ENCODE measurements at places on chromosomes 1 and 21.

GRCh38 chr1:222914861-222915632 lies 100.2 kb downstream of the DISP1 start:
- DNase-seq: peak; percentile 98

DNA sequence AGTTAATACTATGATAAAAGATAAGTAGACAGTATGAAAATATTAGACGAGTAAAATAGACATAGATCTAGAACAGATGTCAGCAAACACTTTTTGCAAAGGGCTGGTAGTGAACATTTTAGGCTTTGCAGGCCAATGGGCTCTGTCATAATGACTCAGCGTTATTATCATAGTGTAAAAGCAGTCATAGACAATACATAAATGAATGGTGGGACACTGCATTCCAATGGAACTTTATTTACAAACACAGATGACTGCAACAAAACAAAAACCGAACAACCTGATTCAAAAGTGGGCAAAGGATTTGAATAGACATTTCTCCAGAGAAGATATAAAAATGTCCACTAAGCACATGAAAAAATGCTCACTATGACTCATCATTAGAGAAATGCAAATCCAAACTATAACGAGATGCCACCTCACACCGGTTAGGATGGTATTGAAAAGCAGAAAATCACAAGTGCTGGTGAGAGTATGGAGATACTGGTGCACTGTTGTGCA lies 7.3 kb downstream of the GSTM5 start:
- DNase-seq: peak; percentile 50

- DNase-seq: peak; percentile 84
Measured at GRCh38 chr1:54153535-54154439, 987 bp upstream of the CDCP2 start.

- no peak for DNase-seq
Measured at GRCh38 chr1:191222206-191222605, 744.5 kb upstream of the BRINP3 start.

DNA sequence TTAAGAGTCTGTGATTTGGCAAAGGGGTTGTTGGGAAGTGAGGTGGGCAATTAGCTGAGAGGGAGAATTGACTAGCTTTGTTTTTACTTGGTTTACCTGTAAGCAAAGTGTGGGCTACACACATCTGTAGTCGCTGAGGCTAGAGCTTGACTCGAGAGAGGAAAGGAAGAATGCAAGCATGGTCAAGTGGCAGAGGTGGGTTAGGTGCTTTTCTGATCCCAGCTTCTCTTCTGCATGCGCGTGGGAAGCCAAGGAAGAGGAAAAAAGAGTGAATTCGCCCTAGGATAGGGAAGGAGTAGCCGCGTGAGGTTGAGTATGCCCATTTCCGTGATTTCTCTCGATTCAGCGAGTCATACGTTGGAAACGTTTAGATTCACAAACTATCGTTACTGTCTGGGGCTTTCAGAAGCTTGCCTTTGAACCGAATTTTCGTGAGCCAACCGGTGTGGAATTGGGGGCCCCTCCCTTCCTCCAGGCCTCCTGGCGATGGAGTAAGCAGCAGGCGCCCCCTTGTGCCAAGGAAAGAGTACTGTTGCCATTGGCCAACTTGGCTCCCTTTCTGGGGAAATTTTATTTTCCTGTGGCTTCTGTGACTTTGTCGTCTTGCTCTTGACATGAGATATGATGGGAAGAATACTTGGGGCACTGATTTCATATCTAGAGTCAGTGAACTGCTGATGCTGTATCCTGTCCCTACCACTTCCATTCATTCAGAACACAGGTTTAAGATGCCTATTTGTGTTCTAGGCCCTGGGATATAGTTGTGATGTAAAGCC lies 1.3 kb downstream of the PIGV start:
- peak; percentile 69 for DNase-seq

GRCh38 chr1:27438621-27439061 lies 46.2 kb downstream of the GPR3 start:
- DNase-seq: no peak

GRCh38 chr1:11462224-11462923 lies 16.6 kb upstream of the DISP3 start:
- no peak for DNase-seq

- DNase-seq: no peak
Measured at GRCh38 chr1:30616759-30617158, 106.6 kb downstream of the MATN1 start.

DNA sequence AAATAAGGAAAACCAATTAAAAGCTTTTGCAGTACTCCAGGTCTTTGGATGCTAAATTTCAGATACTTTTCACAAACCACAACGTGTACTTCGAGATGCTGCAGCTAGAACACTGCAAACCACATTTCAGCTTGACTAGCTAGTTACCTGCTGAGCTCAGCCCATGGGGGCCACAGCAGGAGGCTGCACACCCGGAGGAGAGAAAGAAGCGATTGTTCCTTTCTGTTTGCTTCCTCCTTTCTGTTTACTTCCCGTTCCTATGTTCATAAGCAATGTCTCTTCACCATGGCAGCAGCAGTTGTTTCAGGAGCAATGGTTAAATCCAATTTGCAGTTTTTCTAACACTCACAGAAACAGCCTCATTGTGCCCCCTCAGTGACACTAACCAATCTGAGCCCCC lies 225.6 kb upstream of the FGGY start:
- no peak for DNase-seq

- no peak for DNase-seq
Measured at GRCh38 chr1:229859026-229859425, 208.0 kb upstream of the GALNT2 start.

DNA sequence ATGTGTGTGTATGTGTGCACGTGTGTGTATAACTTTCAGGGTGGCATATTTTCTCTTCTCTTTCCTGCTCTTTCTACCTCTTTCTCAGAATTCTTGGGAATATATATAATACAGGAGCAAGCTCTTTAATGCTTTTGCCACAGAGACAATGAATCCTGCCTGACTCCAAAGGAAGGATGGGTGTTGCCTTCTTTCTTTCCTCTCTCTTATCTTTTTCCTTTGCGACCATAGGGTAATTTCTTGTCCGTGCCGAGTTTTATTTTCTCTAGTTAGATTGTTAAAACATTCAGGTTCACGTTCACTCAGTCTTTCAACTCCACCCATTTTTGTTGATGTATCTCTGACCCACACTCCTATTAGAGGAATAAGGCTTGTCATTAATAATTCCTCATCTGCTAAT lies 129.0 kb upstream of the C1orf21 start:
- no peak for DNase-seq

GRCh38 chr1:37865348-37866120 lies 6.1 kb upstream of the MTF1 start:
- peak; percentile 49 for DNase-seq

DNA sequence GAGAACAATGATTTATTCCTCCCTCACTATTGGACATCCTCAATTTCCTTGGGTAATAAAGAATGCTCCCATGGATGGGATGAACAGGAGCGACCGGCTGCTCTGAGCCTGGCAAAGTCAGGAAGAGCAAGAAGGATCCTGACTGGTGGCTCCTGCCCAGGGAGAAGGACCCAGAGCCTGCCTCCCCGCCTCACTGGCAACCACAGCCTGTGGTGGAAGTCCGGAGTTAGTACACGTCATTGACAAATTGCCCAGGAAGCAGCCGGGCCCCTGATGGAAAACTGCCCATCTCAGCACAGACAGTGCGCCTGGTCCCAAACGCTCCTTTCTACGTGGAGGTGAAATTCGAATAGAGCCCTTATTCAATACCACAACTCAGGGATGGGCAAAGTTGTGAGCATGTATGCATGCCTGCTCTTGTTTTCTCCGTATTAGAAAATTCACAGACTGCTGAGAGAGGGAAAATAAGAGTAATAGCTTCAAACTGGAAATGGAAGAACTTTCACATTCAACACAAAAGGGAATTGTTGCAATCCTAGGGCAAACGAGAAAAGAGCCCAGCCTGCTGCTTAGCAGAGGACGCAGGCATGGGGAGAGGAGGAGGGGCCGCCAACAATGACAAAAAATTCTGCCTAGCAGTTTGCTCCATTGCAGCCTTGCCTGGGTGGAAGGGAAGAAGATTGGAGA lies 397.1 kb upstream of the VAMP3 start:
- DNase-seq: peak; percentile 21

GRCh38 chr1:116087628-116088027 lies 23.6 kb upstream of the MAB21L3 start:
- no peak for DNase-seq

DNA sequence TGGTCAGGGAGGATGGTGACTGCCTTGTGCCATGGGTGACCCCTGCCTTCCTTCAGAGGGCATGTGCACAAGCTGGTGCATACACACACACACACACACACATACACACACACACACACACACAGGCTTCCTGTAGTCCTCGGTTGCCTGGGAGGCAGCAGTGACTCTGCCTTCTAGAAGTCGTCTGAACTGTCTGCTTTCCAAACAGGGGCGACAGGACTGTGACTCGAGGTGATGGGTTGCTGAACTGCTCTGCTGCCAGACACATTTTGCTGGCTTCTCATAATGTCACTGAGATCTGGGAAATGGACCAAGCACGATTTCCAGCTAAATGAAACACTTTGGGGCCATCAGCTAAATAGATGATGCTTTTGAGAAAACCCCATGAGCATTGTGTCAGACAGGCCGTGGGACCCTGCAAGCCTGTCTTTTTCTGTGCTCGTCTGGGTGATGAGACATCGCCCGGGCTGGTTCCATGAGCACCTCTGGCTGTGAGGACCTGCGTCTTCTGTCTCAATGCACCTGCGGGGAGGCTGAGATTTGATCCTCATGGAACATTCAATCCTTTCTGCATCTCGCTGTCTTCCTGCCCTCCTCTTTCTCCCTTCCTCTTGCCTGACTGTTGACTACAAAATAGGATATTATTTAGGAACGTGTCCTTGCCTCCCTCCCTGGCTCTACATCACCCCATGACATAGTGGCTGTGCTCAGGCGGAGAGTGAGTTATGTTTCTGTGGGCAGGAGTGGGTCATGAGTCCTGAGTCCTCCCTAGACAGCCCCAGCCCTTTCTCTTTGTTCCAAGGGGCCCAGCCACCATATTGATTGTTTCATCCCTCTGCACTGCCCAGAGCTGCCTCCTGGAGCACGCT lies 436.8 kb downstream of the CAMTA1 start:
- DNase-seq: peak; percentile 6

- DNase-seq: peak; percentile 65
Measured at GRCh38 chr1:235513495-235514366, 9.5 kb upstream of the B3GALNT2 start.

- DNase-seq: peak; percentile 18
Measured at GRCh38 chr1:9651565-9652378, at the start of gene PIK3CD. Gene PIK3CD (plus strand): TSS chr1:9651731. CDS start chr1:9710456, 58,725 bp downstream.

GRCh38 chr1:63046539-63046938 lies 262.6 kb downstream of the ATG4C start:
- DNase-seq: no peak

GRCh38 chr1:235586413-235586812 lies 63.2 kb downstream of the GNG4 start:
- no peak for DNase-seq

GRCh38 chr1:25616987-25617624 lies 515 bp downstream of the MAN1C1 start:
- no peak for DNase-seq

- DNase-seq: no peak
Measured at GRCh38 chr21:28758042-28758882, 234.4 kb downstream of the LTN1 start.

GRCh38 chr1:48495166-48495565 lies 23.2 kb upstream of the SPATA6 start:
- DNase-seq: no peak

GRCh38 chr1:26949926-26950319 lies 10.3 kb downstream of the KDF1 start:
- no peak for DNase-seq

DNA sequence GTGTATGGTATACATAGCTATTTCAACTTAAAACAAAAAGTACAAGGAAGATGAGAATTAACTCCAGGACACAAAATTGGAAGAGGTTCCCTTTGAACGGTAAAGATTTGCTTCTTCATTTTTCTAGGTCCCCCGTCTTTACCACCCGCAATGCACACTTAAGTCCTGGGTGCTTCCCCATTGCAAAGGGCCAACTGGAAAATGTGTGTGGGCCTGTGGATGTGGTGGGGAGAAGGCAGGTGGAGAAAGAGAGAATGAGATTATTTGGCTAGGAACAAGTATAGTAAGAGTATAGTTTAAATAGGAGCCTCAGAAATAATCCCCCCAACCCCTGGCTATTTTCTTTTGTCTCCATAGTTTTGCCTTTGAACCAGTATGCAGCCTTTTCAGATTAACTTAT lies 115.4 kb downstream of the HLX start:
- DNase-seq: no peak

GRCh38 chr1:869499-870244 lies 54.1 kb upstream of the SAMD11 start:
- DNase-seq: peak; percentile 29

GRCh38 chr1:216925962-216926625 lies 202.9 kb upstream of the ESRRG start:
- no peak for DNase-seq

DNA sequence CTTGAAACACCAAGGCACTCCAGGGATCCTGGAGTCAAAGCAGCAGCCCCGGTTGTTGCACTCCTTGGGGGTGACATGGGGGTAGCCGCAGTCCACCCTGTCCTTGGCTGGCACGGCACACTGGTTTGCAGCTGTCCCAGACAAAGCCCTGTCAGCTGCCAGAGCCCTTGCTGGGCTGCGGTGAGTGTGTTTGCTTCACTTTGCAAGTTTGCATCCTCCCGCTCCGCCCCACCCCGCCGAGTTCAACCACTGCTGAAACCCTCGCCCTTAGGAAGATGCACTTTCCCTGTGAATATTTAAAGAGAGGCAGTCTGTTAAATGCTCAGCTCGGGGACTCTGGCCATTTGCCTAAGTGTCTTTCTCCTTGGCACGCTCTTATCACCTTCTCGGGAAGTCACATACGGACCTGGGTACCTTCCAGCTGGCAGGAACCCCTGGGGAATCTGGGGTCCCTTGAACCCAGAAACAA lies 1.7 kb downstream of the TFF3 start:
- DNase-seq: no peak

GRCh38 chr21:33808715-33809367 lies 106.8 kb downstream of the ATP5PO start:
- no peak for DNase-seq

- no peak for DNase-seq
Measured at GRCh38 chr1:180208264-180208663, 21.8 kb upstream of the LHX4 start.

GRCh38 chr1:233735847-233736246 lies 121.9 kb downstream of the KCNK1 start:
- DNase-seq: no peak

GRCh38 chr21:21921410-21922232 lies 923.4 kb downstream of the NCAM2 start:
- no peak for DNase-seq

DNA sequence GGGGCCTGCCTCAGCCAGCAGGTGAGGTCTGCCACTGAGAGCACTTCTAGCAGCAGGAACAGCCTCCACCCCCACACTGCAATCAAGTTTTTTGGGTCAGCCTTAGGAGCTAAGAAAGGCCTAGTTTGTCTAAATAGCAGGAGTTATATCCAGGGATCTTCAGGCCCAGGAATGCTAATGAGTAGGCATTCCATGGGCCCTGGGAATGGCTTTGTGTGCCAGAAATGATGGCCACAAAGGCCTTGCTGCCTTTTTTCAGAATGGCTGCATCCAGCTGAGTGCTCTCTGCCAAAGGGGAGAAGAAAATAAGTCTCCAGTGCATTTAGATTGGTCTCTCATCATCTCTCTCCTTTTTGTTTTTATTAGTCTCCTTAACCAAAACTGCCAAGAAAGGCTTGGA lies 2.8 kb downstream of the MRTO4 start:
- DNase-seq: no peak

GRCh38 chr1:30670240-30671060 lies 52.9 kb downstream of the MATN1 start:
- peak; percentile 8 for DNase-seq

- no peak for DNase-seq
Measured at GRCh38 chr1:4416189-4416588, 238.2 kb upstream of the AJAP1 start.

- DNase-seq: no peak
Measured at GRCh38 chr1:13922466-13923110, 222.6 kb downstream of the PRDM2 start.
